GM23338 (cell line): ENCODE measurements at places on chromosomes 12 and 14. TPM values are rescaled to one million over a fixed set of nuclear protein-coding genes. Genes with fewer than 3 reads are reported as not detected.

DNA sequence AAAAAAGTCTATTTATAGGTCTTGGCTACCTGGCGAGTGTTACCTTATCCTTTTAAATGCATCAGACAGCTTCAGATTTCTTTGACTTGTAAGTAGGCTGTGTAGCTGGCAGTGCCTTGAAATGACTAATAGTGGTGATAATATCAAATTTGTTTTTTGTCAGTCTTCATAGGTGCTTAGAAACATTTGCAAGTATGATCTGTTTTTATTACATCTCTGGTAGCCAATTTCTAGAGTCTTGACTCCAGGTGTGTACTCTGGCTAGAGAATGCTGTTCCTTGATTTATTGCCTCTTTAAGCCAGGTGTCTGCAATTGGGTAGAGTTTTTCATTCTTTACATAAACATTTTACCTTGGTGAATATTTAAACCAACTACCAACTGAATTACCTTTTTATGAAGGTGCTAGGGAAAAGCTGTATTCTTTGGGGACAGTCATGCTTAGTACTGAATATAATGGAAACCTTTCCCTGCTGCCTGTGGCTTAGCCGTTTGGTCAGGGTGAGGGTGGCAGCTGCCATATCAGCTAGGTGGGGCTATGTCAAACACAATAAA is 32.6 kb downstream of the MLXIP start:
- no peak for DNase-seq

DNA sequence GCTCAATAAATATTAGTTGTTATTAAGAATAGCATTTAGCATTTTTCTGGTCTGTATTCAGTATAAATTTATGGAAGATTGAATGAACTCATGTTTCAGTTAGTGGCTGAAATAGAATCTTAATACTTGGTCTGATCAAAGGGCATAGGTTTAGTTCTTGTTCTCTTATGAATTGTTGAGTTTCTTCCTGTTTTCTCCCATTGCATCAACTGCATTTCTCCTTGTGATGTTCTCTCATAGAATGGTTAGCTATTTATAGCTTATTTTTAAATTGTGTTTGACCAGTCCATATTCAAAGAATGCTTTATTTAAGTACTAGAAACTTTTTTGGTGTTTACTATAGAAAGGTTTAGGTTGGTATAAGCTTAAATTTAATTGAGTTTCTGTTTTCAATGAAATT is 29.8 kb downstream of the APAF1 start:
- DNase-seq: no peak

- DNase-seq: no peak
Observed at GRCh38 chr14:104601786-104602185, 2.8 kb downstream of the TMEM179 start.

DNA sequence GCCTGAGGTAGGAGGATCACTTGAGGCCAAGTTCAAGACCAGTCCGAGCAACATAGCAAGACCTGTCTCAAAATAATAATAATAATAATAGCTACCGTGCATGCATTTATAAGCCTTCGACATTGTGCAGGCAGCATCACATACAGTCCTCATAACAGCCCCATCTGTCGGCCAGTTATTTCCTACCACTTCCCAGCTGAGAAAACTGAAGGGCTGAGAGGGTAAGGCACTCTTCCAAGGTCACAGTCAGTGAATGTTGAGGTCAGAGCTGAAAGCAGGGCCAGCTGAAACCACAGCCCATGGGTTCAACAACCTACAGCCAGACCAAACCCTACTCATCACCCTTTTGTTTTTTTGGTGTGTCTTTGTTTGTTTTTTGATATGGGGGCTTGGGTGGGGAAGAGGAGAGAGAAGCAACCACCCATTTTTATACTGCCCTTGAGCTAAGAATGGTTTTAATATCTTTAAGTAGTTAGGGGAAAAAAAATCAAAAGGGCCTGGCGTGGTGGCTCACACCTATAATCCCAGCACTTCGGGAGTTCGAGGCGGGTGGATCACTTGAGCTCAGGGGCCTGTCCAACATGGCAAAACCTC is 16.8 kb upstream of the ITPK1 start:
- peak; percentile 62 for DNase-seq

GRCh38 chr12:13367973-13368372 is 171.4 kb downstream of the EMP1 start:
- no peak for DNase-seq

- DNase-seq: peak; percentile 34
Observed at GRCh38 chr14:94486883-94487282, 10.9 kb upstream of the SERPINA9 start.

DNA sequence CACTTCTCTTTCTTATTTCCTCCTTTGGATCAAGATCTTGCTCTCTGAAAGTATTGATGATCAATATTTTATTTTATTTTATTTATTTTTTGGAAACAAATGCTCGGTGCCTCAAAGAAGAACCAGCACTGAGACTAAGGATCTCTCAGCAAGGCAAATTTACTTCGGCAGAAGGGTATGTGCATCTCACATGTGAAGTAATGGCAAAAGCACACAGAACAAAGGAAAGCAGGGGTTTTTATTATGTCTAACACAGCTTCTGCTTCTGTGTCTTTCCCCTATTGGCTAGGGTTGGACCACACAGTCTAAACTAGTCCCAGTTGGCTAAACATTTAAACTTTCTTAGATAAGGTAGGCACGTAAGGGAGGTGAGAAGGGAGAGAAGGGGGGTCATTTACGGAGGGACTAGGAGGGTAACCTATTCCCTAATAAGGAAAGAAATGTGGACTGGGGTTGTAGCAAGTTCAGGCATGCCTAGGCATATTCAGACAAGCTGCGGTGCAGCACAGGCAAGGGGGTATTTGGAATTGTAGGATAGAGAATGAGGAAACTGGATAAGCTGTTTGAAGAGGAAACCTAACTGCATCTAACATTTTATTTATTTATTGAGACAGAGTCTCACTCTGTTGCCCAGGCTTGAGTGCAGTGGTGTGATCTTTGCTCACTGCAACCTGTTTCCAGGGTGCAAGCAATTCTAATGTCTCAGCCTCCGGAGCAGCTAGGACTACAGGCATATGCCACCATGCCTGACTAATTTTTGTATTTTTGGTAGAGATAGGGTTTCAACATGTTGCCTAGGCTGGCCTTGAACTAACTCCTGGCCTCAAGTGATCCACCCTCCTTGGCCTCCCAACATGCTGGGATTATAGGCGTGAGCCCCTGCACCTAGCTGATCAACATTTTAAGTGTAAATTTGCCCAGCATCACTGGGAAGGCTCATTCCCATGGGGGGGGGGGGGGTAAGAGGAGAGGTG is 90.0 kb upstream of the EIF5 start:
- DNase-seq: no peak

DNA sequence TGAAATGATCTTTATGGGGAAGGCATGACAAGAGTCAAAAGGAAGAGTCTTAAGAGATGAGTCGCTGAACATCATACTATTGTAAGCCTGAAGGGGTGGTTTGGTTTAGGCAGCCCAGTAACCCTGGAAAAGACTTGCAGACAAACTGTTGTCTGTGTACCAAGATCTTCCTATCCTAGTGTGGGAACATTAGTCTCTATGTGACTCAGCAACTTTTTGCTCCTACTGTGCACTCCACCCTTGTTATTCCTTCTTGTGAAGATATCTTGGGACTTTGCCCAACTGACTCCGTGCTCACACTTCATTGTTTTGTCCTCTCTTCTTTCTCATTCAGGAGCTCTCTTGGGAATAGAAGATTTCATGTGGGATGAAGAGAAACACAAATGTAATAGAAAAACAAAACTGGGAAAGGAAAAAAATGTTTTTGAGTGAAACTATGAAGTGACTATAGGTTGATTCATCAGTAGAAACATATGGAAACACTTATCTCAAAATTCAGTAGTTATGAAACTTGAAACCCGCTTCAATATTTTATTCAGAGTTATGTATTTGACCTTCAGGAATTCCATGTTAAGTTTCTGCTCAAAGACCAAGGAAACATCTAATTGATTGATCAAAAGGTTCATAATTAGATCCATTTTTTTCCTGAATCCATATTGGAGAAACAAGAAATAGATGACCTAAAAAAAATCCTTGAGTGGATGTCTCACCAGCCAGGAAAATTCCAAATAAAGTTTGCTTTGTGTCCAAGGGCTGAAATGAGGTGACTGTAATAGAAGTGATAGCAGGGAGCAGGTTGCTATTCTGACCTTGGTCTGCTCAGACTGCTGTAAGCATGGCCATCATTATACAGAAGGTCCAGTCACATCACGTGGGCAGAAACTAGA is 67.2 kb downstream of the BTG1 start:
- no peak for DNase-seq

The ITPK1 gene
- total RNA-seq: 88.1 and 101 TPM in 2 replicates

The DPF3 gene
- 1.0 TPM in 1 of 2 replicates, not detected in the other for total RNA-seq

The PMEL gene
- 81.6 and 108 TPM in 2 replicates for total RNA-seq

The BICDL1 gene
- 25.7 and 30.3 TPM in 2 replicates for total RNA-seq

The BATF gene
- total RNA-seq: not detected in 2 replicates

The SLC5A8 gene
- 0.10 and 0.35 TPM in 2 replicates for total RNA-seq

The LRP1-AS gene
- not detected in 2 replicates for total RNA-seq
